Amniotic epithelial cell (primary cell): ENCODE measurements at places on chromosomes 1 and 21.

DNA sequence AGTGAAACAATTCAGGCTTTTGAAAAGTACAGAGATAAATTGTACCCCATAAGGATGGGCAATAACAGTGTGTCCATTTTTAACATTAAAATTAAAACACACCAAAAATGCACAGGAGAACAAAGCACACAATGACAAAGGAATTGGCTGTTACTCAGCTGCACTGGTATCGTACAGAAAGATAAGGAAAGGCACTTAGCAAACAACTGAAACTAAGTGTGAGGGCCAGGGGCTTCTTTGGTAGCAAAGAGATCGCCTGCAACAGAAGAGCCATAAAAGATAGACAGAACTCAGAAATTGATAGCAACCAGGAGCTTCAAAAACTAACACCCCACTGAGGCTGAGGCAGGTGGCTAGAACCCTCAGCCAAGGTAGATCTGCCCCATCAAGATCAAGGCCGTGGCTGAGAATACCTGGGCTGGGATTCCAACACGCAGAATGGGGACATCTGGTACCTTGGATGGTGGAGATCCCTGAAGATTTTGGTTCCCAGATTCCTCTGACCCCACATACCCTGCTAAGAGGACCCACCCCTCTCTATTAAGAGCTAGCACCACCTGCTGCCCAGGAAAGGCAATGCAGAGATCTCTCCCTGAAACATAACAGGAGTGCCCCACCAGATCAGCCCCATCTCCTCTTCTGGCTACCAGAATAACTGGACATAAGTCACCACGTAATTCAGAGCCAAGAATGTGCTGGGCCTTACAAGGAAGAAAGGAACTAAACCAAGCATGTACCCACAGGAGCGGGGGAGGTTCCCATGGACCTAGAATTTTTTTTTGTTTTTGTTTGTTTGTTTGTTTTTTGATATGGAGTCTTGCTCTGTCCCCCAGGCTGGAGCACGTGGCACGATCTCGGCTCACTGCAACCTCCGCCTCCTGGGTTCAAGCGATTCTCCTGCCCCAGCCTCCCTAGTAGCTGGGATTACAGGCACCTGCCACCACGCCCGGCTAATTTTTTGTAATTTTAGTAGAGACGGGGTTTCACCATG is 16.2 kb downstream of the PLEKHO1 start:
- peak; percentile 39 for DNase-seq

- DNase-seq, result no peak
These were observed 32.4 kb downstream of the PSMG1 start for GRCh38 chr21:39150877-39151276.

GRCh38 chr1:203173566-203173965 is 2.1 kb downstream of the MYBPH start:
- DNase-seq, result no peak

GRCh38 chr21:46352913-46353312 is 29.0 kb downstream of the PCNT start:
- DNase-seq, result no peak

GRCh38 chr1:211132721-211133392 is 1.1 kb downstream of the KCNH1 start:
- no peak for DNase-seq
